ENCODE measurements at places on chromosomes 12 and 14.

DNA sequence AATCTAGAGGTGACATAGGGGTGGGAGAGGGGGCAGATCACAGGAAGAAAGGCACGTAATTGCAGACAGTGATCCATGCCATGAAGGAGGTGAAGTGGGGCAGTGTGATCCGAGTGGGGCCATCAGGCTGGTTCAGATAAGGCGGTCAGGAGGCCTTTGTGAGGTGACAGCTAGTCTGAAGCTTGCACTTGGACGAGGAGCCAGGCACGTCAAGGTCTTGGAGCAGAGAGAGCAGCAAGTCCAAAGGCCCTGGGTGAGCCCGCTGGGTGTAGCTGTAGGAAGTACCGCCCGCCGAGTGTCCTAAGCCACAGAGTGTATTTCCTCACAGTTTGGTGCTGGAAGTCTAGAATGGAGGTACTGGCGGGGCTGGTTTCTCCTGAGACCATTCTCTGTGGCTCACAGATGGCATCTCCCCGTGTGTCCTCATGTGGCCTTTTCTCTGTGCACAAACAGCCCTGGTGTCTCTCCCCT, 23.6 kb downstream of the RHOF start:
- no peak for DNase-seq

DNA sequence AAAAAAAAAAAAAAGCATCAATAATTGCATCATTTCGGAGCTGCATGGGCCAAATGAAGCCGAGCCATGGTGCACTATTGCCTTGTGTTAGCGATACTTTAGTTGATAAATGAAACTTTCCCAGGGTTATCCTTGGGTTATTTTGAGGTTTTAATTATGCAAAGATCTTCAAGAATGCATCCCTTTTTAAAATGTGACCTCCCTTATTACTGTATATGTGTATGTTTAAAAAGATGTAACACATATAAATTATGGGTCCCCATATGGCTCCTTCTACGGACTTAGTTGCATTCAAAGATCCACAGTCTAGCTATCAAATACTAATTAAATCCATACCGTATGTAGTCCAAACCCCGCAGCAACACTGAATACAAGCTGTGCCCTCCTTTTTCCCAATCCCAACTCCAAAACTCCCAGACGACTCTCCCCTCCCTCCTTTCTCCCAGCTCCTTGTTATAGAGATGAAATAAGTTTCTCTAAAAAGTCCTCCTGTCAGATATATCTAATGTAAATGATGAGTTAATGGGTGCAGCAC, 129.3 kb upstream of the MAP1LC3B2 start:
- DNase-seq, result no peak

DNA sequence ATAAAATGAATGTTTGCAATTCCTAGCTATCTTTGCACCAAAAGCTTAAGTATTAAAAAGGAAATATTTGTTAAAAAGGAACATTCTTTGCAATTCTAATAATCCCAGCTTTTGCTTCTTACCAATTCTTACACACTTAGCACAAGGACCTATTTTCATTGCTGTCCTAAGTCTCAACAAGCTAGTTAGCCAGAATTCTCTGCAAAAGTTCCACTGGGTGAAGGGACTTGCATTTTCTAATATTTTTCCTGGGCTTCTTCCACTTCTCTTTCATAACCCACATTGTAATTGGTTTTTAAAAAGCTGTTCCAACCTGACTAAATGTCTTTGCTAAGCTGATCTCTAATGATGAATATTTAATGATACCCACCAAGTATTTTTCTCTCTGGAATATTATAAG, 307.7 kb upstream of the DIO2 start:
- DNase-seq, result no peak

GRCh38 chr12:11762723-11763326, 113.4 kb downstream of the ETV6 start:
- DNase-seq, result no peak

Measured in MG63 (cell line).